ENCODE measurements at places on chromosomes 2 and 18.

- DNase-seq, result no peak
These were observed 324.1 kb upstream of the TCF4 start for GRCh38 chr18:55912071-55912470.

GRCh38 chr18:10190564-10190963 is 263.9 kb upstream of the APCDD1 start:
- DNase-seq, result no peak

GRCh38 chr2:181763423-181763822 is 83.1 kb upstream of the NEUROD1 start:
- DNase-seq, result no peak

- DNase-seq, result no peak
These were observed 23.3 kb upstream of the ROCK1 start for GRCh38 chr18:21134895-21135294.

GRCh38 chr2:172968061-172968469 is 107.6 kb upstream of the MAP3K20 start:
- no peak for DNase-seq

DNA sequence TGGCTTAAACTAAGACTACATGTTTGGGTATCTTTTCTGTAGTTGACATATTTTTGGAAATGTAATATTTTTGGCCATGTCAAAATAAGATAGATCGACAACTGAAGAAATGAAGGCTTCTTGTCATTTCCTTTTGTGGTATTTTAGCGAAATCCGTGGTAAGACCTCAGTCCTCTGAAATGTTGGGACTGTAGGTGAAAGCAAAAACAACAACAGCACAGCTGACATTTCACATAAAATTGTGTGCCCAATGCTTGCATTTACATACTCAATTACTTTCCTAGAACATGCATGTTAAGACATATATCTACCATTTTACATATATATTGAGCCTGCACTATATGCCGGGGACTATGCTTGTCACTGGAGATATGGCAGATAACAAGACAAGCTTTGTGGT is 50.2 kb downstream of the SPP2 start:
- DNase-seq, result no peak

DNA sequence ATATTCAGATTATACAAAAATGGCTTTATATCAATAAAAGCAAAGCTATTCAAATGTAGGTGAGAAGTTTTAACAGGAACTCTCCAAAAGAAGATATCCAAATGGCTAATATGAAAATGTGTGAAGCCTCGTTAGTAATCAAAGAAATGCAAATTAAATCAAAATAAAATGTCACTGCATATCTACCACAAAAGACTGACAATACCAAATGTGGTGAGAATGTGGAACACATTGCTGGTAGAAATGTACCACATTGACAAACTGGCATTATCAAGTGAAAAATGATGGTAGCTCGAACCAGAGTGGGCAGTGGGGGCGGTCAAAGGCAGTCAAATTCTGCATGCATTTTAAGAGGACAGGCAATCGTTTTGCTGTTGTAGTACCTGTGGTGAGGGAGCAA is 1012.7 kb downstream of the TDRD15 start:
- no peak for DNase-seq

DNA sequence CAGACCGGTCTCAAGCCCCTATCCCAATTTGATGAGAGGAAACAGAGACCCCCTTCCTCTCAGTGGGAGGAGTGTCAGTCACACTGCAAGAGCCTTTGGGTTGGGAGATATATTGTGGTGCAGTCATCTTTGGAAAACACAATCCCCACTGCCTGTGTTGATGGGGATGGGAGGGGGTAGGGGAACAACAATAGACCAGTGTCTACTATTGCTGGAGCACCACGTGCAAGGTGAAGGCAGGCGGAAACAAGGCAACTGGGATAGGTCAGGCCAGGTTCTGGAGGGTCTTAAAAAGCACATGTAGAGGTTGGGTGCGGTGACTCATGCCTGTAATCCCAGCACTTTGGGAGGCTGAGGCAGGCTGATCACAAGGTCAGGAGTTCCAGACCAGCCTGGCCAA is 127.9 kb downstream of the ZFP36L2 start:
- DNase-seq, result no peak

DNA sequence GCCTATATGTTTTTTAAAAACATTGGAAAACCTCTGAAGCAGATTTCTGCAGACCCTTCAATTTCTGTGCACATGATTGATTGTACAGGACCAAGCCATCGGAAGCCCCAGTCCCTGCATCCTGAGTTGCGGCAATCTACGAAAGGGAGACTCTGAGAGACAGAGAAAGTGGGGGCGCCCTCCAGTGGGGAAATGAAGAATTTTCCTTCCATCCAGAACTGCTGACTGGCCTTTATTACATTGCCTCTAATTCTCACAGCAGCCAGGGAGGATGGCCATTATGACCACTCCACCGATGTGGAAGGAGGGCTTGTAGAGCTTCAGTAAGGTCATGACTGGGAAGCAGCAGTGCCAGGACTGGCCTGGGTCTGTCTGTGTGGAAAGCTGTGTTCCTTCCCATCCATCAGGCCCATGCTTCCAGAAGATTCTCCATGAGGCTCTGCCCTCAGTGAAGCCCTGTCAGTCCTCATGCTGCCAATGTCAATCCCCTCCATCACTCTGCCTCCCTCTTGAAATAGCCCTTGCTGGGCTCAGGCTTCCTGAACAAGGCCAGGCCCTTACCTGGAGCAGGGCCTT is 20.0 kb upstream of the RESP18 start:
- peak; percentile 88 for DNase-seq

- DNase-seq, result no peak
These were observed 814.2 kb downstream of the LRP1B start for GRCh38 chr2:141316606-141317005.

DNA sequence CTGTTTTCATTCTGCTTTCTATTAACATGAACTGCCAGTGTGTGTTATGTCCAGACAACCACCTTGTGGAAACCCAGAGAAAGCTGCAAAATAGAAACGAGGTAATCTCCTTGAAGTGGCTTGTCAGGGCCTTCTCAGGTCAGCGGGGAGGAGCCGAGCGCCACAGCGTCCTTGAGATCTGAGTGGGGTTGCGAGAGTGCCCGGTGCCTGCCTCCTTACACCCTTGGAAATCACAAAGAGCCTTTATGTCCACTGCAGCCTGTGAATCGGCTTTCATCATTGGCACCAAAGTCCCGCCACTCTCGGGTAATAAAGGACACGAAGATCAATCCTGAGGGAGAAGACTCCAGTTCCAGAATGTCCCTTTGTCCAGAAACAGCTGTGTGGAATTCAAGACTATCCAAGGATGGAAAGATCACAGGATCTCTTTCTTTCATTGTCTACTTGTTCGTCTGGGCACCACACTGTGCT is 135.2 kb downstream of the HRH4 start:
- DNase-seq, result no peak

- DNase-seq, result no peak
These were observed 7.9 kb downstream of the SSB start for GRCh38 chr2:169806586-169806985.

Measured in stimulated activated CD8-positive, alpha-beta memory T cell treated with anti-CD3 and anti-CD28 coated beads, Interleukin-4, amount 100 ng/mL, for 48 hours (primary cell).